Esophagus squamous epithelium (tissue), 5 donors: ENCODE measurements at places on chromosomes 5 and 9.

- no peak for DNase-seq
These were observed 46.2 kb downstream of the PCA3 start for GRCh38 chr9:76810377-76810957.

- no peak for DNase-seq
These were observed 13.7 kb upstream of the SOWAHA start for GRCh38 chr5:132799392-132799791.

- no peak for DNase-seq
These were observed 260.8 kb downstream of the GRIA1 start for GRCh38 chr5:153751251-153751650.

DNA sequence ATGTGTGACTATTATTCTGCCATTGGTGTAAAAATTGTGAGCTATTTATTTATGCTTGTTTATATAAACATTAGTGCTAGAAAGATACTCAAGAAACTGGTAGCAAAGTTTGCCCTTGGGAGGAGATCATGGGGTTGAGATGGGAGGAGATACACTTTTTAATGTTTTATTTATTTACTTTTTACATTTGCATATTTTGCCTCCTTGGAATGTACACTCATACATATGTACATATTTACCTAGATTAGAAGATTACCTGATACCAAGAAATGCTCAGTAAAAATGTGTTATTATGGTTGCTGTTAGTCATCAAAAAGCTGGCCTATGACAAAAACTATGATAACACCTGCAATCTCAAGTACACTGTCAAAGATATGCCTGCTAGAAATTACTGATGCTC, 195.2 kb downstream of the KCTD16 start:
- no peak for DNase-seq

DNA sequence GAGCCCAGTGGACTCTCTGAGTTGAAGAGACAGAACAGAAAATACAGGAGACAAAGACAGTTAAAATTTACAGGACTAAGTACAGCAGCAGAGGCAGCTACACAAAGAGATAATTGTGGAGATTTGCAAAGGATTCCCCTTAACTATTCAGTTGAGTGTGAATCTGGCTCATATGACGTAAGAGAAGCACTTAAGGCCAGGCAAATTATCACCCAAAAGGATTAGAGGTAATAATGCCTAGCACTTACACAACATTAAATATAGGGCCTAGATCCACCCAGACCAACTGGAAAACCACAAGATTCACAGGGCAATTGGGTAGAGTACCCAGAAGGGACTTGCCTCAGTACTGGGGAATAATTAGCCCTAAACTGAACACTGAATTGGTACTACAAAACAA, 41.3 kb downstream of the ADAMTS6 start:
- no peak for DNase-seq

- DNase-seq: no peak
These were observed 140.4 kb upstream of the VLDLR start for GRCh38 chr9:2481216-2481615.

GRCh38 chr9:83582029-83582428, 40.9 kb upstream of the IDNK start:
- DNase-seq: no peak

DNA sequence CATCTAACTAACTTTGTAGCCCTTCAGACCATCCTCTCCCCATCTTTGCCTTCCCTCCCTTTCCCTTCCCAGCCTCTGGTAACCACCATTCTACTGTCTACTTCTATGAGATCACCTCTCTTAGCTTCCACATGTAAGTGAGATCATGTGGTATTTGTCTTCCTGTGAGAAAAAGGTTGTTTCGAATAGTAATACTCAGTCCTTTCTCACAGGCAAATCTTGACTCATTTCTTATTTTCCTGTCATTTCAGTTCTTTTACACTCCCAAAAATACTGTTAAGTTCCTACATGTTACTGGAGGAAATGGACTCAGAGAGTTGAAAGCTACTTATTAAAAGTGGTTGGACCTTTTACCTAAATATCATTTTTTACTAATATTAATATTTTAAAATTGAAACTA, 82.1 kb downstream of the SLF1 start:
- DNase-seq: no peak

GRCh38 chr5:179288101-179288808, 57.0 kb downstream of the ADAMTS2 start:
- no peak for DNase-seq

- DNase-seq: no peak
These were observed 623 bp upstream of the TRIM36 start for GRCh38 chr5:115170134-115170928.

DNA sequence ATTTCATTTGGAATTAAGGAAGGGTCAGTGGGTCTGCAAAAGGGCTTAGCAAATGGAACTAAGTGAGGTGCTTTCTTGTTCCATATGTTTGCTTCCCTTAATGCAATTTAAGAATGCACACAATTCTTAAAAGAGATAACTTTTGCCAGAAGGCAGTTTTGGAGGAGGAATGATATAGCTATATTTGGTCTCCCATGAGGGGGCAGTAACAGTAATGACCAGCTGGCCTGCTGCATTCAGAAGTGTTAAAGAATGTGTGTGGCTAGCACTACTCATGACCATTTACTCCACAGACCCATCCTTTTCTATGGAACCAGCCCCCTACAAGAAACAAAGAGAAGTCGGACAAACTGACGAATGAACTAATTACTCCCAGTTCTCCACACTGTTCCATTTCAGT, 638.9 kb downstream of the RAB3C start:
- DNase-seq: no peak

DNA sequence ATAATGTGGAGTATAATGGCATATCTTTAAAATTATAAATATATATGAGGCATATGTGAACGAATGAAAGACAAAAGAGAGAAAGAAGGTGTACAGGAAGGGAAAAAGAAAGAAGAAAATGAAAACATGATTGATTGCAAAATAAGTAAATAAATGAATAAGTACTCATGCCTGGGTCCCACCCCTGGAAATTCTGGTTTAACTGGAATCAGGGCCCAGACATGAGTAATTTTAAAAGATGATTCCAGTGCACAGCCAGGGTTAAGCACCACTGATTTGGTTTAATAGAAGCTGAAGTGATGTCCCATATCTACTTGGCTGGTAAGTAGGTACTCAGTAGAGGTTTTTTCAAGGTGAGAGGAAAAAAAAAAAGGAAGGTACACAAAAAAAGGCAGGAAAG, 34.0 kb upstream of the HOMER1 start:
- no peak for DNase-seq

GRCh38 chr5:159515909-159516415, 185.7 kb upstream of the IL12B start:
- DNase-seq: no peak

- DNase-seq: no peak
These were observed 17.8 kb downstream of the PAEP start for GRCh38 chr9:135579356-135579755.

DNA sequence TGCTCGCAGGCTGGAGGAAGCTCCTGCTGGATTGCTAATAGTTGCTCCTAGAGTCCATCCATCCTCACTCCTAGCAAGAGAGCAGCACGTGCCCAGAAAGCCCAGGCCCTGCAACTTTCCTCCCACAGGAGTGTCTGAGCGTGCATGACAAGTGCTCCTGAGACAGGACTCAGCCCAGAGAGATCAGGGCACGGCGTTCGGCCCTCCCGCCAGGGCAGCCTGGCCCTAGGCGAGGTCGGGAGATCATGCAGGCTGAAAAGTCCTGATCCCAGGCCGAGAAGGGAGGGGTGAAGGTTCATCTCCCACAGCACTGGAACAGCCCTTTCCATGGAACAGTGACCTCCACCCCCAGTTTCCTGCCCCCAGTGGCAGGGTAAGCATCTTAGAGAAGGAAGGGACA, 94.8 kb downstream of the ROR2 start:
- DNase-seq: no peak

GRCh38 chr9:27560457-27560856, 12.8 kb downstream of the C9orf72 start:
- no peak for DNase-seq

DNA sequence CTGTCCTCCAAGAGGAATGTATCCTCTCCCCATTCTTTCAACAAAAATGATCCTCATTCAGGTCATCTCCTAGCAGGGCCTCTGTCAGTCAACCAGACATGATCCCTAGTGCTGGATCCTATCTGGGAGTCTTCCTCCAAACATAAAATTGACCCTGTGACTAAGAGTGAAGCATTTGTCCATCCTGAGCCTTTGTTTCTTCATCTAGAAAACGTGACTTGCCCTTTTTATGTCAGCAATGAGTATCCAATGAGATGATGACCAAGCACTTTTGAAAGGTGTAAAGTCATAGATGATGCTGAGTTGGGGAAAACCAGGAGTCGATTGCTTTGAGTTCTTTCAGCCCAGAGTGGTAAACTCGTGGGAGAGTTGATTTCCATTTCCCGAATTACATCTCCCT, 143.3 kb downstream of the CMYA5 start:
- no peak for DNase-seq

DNA sequence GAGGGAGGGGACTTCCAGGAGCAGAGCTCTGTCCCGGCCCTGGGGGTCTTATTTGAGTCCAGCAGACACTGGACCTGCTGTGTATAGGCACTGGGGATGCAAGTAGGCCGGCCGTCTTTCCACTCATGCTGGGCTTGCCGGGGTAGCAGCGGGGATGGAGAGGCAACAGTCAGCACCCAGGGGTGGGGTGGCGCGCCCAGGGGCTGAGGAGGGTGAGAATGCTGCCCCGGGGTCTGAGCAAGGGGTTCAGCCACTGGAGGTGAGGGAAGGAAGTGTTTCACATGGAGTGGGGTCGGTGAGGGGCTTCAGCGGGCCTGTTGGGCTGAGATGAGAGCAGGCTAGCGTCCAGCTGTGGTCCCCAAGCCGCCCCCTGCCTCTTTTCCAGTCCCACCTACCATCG, 88.8 kb downstream of the HMCN2 start:
- no peak for DNase-seq

DNA sequence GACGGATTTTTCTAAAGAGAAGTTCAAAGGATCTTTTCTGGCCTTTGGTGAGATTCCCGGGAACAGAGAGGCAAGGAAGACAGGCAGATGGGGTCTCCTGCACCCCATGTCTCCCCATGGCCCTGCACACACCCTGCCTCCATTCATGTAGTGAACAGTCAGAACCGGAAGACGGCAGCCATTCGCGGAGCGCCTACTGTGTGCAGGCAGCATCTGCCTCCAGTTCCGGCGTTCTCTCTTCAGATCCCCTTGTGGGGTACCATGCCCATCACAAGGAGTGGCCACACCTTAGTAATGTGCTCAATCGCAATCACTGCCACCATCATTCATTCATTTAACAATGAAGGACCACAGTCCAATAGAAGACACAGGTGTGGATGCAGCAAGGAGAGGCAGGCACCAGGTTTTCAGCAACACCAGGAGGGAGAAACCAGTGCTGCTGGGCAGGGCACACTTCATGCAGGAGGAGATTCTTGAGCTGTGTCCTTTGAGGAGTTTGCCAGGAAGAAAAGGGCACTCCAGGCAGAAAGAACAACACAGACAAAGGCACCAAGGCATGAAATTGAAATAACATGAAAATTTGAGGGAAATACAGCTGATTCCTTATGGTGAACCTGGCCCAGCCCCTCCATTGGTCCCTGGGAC, 171.5 kb upstream of the PHYKPL start:
- DNase-seq: no peak

DNA sequence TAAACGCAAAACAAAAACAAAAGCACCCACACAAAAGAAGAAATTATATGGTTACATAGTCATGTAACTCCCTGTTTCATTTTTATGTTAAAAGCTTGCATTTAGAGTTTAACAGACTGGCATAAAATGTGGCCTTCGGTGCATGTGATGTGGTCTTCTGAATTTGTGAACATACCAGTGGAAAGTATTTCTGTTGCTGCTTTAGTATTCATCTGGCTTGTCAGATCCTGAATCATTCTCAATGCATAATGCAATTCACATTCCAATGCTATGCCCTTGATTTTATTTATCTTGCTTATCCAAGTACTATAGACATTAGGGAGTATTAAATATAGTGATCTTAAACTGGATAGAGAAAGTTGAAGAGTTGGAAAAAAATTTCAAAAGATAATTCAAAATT, 740.2 kb upstream of the ZNF608 start:
- no peak for DNase-seq
